ENCODE measurements at places on chromosomes 2 and 18.

GRCh38 chr2:40962026-40962425 is 510.1 kb upstream of the SLC8A1 start:
- DNase-seq = no peak

DNA sequence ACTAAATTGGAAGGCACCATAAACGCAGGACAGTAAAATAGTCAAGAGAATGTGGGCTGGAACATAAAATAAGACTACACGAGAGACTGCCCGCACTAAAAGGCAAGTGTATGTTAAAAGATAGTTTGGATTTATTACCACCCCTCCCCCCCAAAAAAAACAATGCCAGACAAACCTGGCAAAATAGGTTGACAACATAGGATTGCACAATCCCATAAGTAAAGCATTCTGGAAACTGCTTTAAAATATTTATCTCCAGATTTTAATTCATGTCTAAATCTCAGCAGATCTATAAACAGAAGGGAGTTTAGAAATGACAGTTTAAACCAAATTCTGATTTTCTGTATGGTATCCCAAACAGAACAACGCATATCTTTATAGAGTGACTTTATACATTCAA is 455.1 kb downstream of the ERBB4 start:
- DNase-seq = no peak

- peak; percentile 58 for DNase-seq
Observed at GRCh38 chr2:189260361-189260814, 80.8 kb upstream of the COL5A2 start.

- DNase-seq = no peak
Observed at GRCh38 chr2:6812857-6813530, 52.7 kb downstream of the CMPK2 start.

GRCh38 chr2:199602271-199602895 is 144.6 kb upstream of the SATB2 start:
- no peak for DNase-seq

DNA sequence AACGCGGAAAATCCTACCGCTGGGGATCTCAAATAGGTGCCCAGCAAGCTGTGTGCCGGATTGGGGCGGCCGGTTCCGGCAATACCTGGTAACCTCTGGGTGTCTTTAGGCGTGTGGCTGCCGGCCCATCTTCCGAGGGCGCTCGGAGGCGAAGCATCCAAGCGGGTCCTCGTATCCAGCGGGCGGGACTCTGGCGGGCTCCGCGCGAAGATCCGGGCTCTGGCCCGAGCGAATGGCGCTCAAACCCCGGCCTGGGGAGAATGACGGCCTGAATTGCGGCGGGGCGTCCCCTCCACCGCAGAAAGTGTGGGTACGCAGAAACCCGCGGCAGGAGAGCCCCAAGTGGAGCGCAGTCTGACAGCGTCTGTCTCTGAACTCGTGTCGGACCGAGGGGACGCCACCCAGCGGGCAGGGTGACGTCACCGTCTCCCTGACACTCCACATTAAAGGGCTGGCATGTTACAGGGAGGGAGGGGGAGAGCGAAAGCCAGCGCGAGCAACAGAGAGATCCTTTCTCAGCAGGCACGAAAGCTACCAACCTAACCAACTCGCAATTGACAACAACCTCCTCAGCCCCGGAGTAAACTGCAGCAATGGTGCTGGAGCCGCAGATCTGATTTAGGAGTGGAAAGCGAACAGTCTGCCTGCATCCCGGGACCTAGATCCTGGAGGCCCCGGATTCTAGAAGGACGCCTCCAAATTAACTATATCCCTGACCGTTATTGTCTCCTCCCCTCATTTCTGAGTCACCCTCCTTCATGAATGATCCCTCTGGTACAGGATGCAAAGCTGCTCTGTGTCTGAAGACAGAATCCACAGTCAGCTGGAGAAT is at the start of gene SKOR2:
TSS of gene SKOR2 (minus strand) at position 372 of the 832 bp plus-strand sequence. CDS start 2,477 bp downstream, outside the sequence.
- no peak for DNase-seq

Data from astrocyte of the spinal cord (primary cell).